Activated T-cell treated with anti-CD3 and anti-CD28 coated beads, Interleukin-2, amount 50 U/mL, for 24 hours (primary cell): ENCODE measurements at places on chromosomes 2 and 18.
A peak's percentile ranks its signal among the peaks of the same experiment; 100 is the strongest.

GRCh38 chr18:80145196-80145804 lies 36.2 kb downstream of the ADNP2 start:
- DNase-seq: no peak

DNA sequence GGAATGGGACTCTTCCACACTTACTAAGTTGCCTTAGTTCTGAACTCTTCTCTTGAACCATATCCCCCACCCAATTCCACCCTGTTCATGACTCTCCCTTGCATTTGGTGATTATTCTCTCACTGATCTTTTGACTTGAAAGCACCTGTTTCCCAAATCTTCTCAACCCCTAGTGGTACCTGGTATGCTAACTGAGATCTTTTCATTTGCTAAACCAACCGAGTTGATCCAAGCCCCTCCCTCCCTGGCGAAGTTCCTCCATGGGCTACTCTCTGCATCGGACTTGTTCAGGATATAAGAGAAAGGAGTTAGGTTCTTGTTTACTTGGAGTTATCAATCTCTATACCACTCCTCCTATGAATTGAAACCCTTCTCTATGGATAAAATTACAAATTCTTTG lies 593.5 kb downstream of the BCL11A start:
- no peak for DNase-seq

GRCh38 chr18:11994336-11994702 lies 13.0 kb downstream of the IMPA2 start:
- no peak for DNase-seq

- DNase-seq: no peak
These were observed 21.5 kb downstream of the RND3 start for GRCh38 chr2:150465703-150466569.

DNA sequence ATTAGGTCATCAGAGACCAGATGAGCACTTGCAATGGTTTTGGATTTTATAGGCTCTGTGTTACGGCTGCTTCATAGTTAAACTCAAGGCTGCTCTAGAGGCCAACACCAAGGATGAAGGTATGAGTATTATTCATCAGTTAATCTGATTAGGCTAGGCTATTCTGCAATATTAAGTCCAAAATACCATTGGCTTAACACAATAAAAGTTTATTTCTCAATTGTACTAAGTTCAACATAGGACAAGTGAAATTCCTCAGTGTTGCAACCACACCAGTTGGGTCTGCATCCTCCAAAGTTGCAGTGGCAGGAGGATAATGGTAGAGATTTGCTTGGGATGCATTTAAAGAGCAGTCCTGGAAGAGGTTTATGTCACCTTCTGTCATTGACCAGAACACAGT lies 538.3 kb upstream of the CDH2 start:
- no peak for DNase-seq

DNA sequence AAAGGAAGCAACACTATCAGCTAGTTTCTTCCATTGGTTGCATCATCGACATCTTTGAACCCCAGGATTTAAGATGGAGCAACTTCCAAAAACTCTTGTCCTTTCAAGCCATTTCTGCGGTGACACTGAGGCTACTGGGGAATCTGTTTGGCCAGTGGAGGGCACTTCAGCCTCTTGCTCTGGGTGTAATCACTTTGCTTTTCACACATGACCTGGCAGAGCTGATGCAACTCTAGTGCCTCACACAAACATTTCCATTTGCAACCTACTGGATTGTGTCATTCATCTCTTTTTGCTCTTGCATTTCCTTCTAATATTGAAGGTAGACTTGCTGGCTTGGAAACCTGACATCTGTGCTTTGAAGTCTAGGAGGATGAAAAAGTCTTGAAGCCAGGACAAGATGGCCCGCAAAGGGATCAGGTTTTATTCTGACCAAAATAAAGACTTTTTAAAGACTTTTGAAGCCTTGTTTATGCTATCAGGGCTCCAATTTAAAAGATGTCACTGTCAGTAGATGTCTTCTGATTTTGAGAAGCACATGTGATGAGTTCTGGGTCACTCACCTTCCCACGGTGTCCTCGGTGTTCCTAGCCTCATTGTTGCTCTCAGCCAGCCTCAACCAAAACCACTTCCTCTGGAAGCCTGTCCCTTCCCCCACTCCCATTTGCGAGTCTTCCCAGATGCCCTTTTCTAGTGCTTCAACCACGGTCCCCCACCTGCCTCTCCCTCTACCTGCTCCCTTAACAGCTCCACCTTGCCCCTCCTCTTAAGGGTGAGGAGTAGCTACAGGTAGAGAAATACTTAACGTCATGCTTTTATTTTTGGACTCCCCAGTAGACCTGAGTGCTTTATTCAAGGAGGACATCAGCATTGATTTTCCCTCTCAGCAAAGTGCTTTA lies 69.7 kb upstream of the KCNE4 start:
- DNase-seq: no peak

DNA sequence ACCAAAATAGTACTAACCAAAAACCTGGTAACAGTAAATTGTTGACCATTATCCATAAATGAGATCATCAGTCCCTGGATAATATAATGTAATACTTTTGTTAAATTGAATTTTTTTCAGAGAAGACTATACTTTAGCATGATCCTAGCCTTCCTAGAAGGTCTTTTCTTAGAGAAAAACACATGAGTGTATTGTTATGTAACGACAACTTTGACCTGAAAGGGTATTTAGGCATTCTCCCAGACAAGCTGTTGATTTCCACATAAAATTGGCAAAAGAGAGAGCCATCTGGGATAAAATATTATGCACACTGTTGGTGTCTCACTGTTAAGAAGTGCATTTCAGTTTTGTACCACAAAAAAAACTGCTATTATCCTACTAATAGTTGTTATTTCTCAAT lies 120.0 kb upstream of the MAPRE2 start:
- no peak for DNase-seq

GRCh38 chr2:216717491-216717901 lies 22.1 kb upstream of the IGFBP5 start:
- DNase-seq: no peak

- DNase-seq: no peak
These were observed 134.5 kb downstream of the FBXO15 start for GRCh38 chr18:74012954-74013630.

DNA sequence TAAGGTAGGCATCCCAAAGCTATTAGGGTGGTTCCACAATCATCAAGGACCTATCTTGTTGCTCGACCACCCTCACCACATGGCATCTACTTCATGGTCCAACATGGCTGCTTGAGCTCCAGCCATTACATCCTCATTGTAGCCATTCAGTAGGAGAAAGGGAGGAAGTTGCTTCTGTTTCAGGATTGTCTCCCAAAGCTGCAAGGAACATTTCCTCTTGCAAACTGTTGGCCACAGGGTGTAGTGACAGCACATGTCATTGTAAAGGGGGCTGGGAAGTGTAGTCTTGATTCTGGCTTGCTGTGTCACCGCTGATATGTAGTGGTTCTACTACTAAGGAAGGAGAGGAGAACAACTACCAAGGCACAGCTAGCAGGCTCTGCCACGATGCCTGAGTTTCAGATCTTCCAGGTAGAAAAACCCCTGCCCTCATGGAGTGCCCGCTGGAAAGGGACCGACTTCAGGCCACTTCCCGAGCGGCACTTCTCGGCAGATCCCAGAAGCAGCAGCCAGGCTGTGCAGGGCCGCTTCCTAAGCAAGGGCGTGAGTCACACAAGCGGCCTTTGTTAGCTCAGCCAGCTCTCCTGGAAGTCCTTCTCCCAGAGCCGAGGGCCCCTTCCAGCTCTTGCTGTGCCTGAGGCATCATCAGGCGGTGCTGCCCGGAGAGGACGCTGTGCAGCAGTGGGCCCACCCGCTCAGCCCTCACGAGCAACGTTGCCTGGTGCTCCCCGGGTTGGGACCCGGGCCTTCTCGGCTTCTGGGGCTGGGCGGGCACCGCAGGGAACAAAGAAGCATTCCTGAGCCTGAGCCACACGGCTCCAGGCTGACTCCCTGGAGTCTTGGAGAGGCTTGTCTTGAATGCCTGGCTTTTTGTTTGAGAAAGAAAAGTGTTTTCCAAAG lies 58.2 kb downstream of the HS6ST1 start:
- DNase-seq: no peak

- no peak for DNase-seq
These were observed 62.8 kb downstream of the LBH start for GRCh38 chr2:30294133-30294532.

GRCh38 chr2:30113617-30114293 lies 33.1 kb upstream of the YPEL5 start:
- DNase-seq: no peak

- DNase-seq: no peak
These were observed 101.7 kb downstream of the DOCK10 start for GRCh38 chr2:224940618-224941017.

- DNase-seq: no peak
These were observed 165.4 kb downstream of the CMPK2 start for GRCh38 chr2:6700335-6700734.

DNA sequence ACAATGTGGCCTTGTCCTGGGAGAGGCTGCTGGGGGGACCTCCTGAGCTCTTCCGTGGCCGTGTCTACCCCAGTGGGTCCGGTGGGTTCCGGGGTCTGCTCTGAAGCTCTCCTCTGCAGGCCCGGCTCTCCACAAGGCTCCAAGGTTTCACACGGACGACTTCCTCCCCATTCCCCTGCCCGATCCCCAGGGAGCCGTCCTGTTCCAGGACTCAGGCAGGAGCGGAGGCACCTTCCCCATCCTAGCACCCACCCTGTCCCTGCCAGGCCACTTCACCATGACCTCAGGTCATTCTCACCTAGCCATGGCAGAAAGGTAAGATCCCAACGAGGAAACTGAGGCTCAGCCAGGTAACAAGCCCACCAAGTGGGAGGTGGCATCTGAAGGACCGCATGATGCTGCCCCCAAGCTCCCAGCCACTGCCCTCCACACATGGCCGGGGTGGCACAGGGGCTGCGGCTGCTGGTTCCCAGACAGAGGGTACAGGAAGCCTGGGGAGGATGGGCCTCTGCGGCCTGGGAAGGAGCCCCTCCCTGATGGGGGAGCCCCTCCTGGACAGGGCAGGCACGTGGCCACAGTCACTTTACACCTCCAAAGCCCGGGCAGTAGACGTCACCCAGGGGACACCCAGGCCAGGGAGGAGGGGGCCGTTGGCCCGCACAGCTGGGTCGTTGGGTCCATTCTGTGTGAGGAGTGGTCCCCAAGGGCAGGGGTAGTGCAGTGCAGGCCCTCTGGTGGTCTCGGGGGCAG lies 274.0 kb downstream of the NDUFA10 start:
- no peak for DNase-seq

- DNase-seq: peak; percentile 17
These were observed 69.2 kb downstream of the EDAR start for GRCh38 chr2:108919571-108920373.

GRCh38 chr18:62963507-62963906 lies 248.2 kb downstream of the PHLPP1 start:
- no peak for DNase-seq

GRCh38 chr2:148645539-148646230 lies 1.1 kb downstream of the EPC2 start:
- DNase-seq: peak; percentile 63

GRCh38 chr2:176554101-176555048 lies 285.1 kb downstream of the MTX2 start:
- peak; percentile 45 for DNase-seq
